ENCODE measurements at places on chromosomes 13 and 19.

DNA sequence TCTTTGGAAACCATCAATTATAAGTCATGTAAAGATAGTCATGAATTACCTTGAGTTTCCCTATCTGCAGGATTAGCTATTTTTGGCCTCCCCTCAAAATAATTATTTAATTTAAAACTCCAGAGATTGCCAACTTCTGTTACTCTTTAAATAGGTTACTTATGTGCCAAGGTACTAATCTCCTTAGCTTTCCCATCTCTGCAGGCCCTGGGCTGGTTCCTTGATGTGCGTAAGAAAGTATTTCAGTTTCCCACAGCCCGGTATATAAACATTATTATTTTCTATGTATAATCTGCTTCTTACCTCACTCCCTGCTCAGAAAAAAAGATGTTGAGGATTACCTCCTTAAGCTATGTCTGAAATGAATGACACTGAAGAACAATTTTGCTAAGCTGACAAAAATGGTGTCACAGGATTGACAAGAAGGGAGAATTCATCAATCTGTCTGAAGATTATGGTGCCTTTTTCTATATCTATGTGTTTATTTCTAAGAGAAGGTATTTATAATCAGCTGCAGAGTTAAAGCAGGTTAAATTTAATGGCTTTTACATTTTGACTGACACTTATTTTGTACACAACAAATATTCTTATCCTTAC lies 1697.2 kb upstream of the PCDH20 start:
- no peak for DNase-seq

GRCh38 chr19:29676586-29676985 lies 11.3 kb downstream of the PLEKHF1 start:
- no peak for DNase-seq

DNA sequence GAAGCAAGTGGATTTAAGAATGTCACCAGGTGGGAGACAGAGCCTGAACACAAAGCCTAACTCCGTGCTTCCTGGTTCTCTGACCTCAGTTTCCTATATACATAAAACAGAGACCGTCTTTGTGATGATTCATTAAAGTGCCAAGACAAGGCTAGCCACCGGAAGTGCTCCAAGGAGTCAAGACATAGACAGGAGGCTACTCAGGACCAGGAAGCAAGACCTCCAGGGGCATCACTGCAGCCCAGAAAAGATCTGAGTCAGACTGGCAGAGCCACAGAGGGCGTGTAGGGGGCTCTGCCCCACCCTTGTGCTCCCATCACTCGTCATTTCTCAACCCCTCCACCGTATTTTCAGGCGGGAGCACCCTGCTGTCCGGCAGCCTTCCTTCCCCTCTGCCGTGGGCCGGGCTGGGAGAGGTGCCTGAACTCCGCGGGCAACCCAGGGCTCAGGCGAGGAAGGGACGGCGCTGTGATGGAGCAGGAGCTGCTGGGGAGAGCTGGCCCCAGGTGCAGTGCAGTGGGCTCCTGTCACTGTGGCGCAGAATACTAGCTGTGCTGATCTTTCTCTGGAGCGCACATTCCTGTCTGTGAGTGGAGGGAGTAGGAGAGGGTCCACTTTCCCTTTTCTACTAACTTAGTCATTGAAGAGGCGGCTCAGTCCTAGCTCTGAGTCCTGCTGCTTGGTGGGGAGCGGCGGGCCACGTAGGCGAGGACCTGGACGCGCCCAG lies 134.7 kb upstream of the GPR12 start:
- no peak for DNase-seq

DNA sequence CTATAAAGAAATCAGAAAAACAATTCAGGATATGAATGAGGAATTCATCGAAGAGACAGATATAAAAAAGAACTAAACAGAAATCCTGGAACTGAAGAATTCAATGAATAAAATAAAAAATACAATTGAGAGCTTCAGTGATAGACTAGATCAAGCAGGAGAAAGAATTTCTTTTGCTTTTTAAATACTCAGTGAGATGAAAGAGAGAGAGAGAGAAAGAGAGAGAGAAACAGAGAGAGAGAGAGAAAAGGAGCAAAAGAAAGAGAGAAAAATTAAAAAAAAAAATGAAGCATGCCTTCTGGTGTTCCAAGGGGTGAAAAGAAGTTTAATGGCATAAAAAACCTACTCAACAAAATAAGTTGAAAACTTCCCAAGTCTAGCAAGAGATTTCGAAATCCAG lies 22.0 kb upstream of the SLC7A9 start:
- DNase-seq = no peak

DNA sequence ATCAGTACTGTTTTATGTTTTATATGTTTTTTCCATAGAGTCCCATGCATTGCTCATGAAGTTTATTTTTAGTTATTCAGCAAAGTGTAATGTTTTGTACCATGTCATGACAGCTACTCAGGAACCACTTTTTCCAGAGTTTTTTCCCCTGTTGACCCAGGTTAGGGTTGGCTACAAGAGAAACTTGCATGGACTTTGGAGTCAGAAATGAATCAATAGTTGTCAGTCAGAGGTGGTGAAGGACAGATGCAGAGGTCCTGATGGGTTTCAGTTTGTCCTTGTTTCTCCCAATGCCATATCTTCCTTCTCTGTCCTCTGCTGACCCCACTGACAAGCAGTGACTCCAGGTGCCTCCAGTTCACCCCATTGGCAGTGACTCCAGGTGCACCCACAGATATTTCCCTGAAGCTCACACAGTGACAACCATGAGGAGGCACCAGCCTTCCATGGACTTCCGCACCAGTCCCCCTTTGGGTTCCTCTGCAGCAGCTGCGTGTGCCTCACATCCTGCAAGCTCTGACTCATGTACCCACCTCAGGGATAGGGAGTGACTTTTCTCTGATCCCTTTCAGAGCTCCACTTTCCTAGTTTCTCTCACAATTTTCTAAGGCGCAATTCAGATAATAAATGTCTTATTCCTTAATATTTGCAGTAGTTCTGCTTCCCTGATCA lies 92.1 kb downstream of the AKAP11 start:
- DNase-seq = no peak

DNA sequence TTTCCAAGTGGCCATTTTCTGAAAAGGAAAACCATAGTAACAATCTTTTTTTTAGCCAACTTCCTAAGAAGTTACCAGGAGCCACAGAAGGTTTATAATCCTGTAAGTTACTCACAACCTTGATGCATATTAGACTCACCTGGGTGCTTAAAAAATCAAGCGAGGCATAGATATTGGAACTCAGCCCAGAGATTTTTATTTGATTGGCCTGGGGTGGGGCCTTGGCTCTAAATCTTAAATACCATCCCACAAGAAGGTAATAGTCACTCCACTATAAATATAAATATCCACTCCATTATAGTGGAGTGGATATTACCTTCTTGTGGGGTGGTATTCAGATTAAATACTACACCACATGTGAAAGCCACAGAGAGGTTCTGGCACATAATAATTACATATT lies 429.6 kb downstream of the RFC3 start:
- DNase-seq = no peak

GRCh38 chr19:23365222-23365621 lies 30.0 kb downstream of the ZNF91 start:
- DNase-seq = no peak

GRCh38 chr13:31116224-31116623 lies 45.5 kb downstream of the HSPH1 start:
- no peak for DNase-seq

Data from stimulated activated CD4-positive, alpha-beta T cell treated with anti-CD3 and anti-CD28 coated beads, Interleukin-1b, Interleukin-23, amount 100 ng/mL, for 1 hour (primary cell).